ENCODE measurements at places on chromosomes 11 and 22. TPM values are rescaled to one million over a fixed set of nuclear protein-coding genes. Genes with fewer than 3 reads are reported as not detected.

The PANX1 gene
- polyA plus RNA-seq, result 10.0 TPM

The ARHGAP20 gene
- 0.51 TPM for polyA plus RNA-seq

The A4GALT gene
- not detected for polyA plus RNA-seq

The SMC1B gene
- polyA plus RNA-seq, result not detected

The ZFP91 gene
- polyA plus RNA-seq, result 6.3 TPM

The KCNJ1 gene
- 0.30 TPM for polyA plus RNA-seq

The PLEKHB1 gene
- 50.3 TPM for polyA plus RNA-seq

The RAB36 gene
- polyA plus RNA-seq, result 1.8 TPM

The CARNS1 gene
- polyA plus RNA-seq, result 2.4 TPM

The TTC17 gene
- 56.0 TPM for polyA plus RNA-seq

The KLHDC7B gene
- polyA plus RNA-seq, result 4.7 TPM
